ENCODE measurements at places on chromosomes 7 and 10. TPM values are rescaled to one million over a fixed set of nuclear protein-coding genes. Genes with fewer than 3 reads are reported as not detected.

UCN3 gene
- not detected for total RNA-seq

DNA sequence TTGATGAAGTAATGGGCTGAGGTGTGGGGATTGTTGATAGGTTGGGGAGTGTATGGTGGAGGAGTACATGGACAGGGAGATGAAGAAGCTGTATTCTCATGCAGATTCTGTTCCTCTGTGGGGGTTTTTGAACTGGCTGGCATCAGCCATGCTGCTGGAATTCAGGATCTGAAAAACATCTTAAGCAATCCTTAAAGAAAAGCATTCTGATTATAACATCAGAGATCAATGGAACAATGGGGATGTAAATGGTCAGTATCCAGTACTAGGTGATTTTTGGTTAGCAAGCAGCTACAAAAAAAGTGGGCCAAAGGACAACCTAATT lies 247.5 kb upstream of the GALNT17 start:
- DNase-seq = no peak

- no peak for DNase-seq
These were observed 15.3 kb downstream of the GPRIN2 start for GRCh38 chr10:46541017-46541661.

- peak; percentile 89 for DNase-seq
These were observed 351.2 kb downstream of the PHTF2 start for GRCh38 chr7:78149787-78150186.
